GM23338 (cell line): ENCODE measurements at places on chromosomes 7 and 10.

DNA sequence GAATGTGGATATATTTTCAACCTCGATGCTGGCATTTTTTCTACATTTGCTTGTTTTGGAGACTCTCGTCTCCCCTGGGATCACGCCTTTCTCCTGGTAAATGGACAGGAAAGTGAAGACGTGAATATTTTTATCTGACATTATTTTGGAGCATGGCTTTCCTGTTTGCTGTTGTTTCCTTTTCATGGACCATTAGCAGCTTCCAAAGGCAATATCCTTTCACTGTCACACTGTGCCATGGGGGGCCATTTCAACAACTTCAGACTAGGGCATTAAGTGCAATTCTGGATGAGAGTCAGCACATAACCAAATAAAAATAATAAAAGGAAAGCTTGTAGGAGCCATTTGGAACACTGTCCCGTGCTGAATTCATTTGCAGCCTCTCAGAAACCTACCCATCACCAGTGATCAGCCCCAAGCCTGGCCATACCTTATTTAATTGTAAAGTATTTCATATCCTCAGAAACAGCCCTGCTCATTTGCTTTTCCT is 75.9 kb upstream of the NEUROD6 start:
- DNase-seq: no peak

- DNase-seq: peak; percentile 53
These were observed 129.0 kb downstream of the ABCA13 start for GRCh38 chr7:48300301-48300700.

GRCh38 chr7:1733908-1734730 is 64.0 kb downstream of the ELFN1 start:
- no peak for DNase-seq

- DNase-seq: no peak
These were observed 103.0 kb downstream of the PTEN start for GRCh38 chr10:87966459-87966858.

GRCh38 chr10:69239816-69240434 is 19.8 kb downstream of the HKDC1 start:
- DNase-seq: no peak
